IMR-90 (cell line): ENCODE measurements at places on chromosomes 2 and 18. TPM values are rescaled to one million over a fixed set of nuclear protein-coding genes. Genes with fewer than 3 reads are reported as not detected.

ANKRD53 gene
- 0.54 and 0.56 TPM in 2 replicates for total RNA-seq

MAP2 gene
- 0.28 and 0.36 TPM in 2 replicates for total RNA-seq

ARHGAP25 gene
- total RNA-seq: 0.28 and 0.36 TPM in 2 replicates

TSPYL6 gene
- not detected in 2 replicates for total RNA-seq

IL18RAP gene
- total RNA-seq: not detected in 2 replicates

- no peak for DNase-seq
Measured at GRCh38 chr2:204344119-204344518, 201.2 kb upstream of the PARD3B start.

- no peak for DNase-seq
Measured at GRCh38 chr2:220057391-220057790, 430.0 kb downstream of the SLC4A3 start.

GRCh38 chr2:118635891-118636290 lies 211.6 kb downstream of the EN1 start:
- no peak for DNase-seq

DNA sequence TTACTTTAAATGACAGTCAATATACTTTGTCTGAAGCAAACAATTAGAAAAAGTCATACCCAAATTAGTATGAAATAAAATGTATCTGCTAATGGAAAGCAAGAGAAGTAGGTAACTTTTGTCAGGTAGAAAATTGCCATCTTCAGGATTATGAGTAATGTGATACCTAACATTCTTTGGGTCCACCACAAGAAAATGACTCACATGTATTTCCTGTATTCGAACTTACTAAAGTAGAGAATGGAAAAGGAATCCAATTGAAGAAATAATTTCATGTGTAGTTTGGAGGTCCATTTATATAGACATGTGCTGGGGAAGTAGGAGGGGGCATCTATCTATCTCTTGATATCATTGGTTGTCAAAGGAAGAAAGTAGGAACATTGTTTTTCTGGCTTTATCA lies 636.2 kb upstream of the CHAC2 start:
- DNase-seq: peak; percentile 57

DNA sequence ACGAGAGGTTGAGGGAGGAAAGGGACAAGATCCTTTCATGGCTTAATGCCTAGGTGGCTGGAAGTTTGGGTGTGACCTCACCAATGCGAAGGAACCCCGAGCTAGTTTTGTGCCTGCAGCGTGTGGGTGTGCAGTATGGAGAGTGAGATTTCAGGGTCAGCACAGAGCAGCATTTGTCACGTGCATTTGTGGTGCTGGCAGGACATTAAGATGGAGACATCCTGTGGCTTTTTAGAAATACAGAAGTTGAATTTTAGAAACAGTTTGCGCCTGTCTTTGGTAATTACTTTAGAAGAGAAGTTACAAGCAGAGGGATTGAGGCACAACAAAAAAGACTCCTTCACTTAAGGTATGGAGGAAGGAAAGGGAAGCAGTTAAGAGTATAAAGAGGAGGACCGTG lies 258.2 kb upstream of the THUMPD2 start:
- DNase-seq: no peak
